ENCODE measurements at places on chromosomes 3 and 15. TPM values are rescaled to one million over a fixed set of nuclear protein-coding genes. Genes with fewer than 3 reads are reported as not detected.

Gene MOBP
- not detected for total RNA-seq

DNA sequence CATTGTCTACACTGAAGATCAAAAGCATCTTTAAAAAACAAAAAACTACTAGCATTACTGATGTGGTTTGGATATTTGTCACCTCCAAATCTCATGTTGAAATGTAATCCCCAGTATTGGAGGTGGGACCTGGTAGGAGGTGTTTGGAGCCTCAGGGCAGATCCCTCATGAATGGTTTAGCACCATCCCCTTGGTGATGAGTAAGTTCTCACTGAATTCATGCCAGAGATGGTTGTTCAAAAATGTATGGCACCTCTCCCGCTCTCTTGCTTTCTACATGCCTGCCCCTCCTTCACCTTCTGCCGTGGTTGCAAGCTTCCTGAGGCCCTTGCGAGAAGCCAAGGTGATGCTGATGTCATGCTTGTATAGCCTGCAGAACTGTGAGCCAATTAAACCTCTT lies 136.6 kb upstream of the FHIT start:
- no peak overlapping the region for H3K27ac ChIP-seq
- H3K4me3 ChIP-seq: no peak overlapping the region
- peaks cover 1% of the 10 kb centered on the region for H3K27me3 ChIP-seq
- DNase-seq: no peak
- H3K36me3 ChIP-seq: peaks cover 2% of the 10 kb centered on the region

- H3K4me3 ChIP-seq: no peak overlapping the region
- H3K4me1 ChIP-seq: no peaks in the 10 kb centered on the region
- DNase-seq: no peak
- no peaks in the 10 kb centered on the region for H3K27me3 ChIP-seq
- H3K27ac ChIP-seq: no peak overlapping the region
Observed at GRCh38 chr3:119786409-119786808, 4.5 kb downstream of the NR1I2 start.

DNA sequence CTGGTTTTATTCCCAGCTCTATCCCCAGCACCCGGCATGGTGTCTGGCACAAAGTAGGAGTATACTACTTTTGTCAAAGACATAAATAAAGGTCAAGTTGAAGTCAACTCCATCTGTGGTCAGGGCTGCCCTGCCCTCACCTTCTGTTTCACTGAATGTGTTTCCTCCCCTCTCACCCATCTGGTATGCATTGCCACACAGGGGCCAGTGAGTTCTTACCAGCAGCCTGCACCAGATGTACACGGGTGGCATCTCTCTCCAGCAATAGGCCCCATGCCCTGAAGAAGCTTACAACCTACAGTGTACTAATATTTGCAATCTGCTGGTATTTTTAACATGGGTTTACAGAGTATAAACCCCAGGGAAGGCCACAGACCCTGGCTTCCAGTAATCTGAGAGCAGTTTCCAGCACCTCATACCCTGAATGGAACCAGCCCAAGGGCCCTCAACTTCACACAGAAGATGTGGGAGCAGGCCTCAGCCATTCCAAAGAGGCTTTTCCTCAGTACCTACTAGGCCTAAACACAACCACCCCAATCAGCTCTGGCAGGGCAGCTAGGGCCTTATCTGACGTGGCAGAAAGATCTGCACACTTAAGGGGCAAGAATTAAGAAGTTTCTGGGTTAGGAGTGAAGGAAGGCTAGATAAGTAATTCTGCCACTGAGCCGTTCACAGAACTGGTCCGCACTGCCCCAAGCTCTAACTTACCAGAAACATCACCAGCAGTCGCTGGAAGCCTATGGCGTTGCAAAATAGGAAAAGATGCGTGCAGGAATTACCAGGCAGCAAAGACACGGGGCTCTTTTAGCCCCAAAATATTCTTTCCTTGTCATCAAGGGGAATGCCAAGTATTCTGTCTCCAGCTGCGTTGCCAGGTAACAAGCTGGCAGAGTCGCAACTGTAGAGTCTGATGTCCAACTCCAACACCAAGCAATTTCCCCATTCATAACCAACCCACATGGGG lies 2.1 kb downstream of the IDH2 start:
- no peaks in the 10 kb centered on the region for H3K27me3 ChIP-seq
- DNase-seq: no peak
- peaks cover 2% of the 10 kb centered on the region for H3K36me3 ChIP-seq
- peak overlapping the region; percentile 85 for H3K4me3 ChIP-seq
- peak overlapping the region; percentile 94 for H3K27ac ChIP-seq

Gene RBPMS2
- total RNA-seq: 14.6 TPM

Data from mesothelial cell of epicardium (in vitro differentiated cells).